ENCODE measurements at places on chromosomes 1 and 21. TPM values are rescaled to one million over a fixed set of nuclear protein-coding genes. Genes with fewer than 3 reads are reported as not detected.
A peak's percentile ranks its signal among the peaks of the same experiment; 100 is the strongest.

GRCh38 chr1:181768930-181769280 is 285.6 kb downstream of the CACNA1E start:
- DNase-seq = no peak

DNA sequence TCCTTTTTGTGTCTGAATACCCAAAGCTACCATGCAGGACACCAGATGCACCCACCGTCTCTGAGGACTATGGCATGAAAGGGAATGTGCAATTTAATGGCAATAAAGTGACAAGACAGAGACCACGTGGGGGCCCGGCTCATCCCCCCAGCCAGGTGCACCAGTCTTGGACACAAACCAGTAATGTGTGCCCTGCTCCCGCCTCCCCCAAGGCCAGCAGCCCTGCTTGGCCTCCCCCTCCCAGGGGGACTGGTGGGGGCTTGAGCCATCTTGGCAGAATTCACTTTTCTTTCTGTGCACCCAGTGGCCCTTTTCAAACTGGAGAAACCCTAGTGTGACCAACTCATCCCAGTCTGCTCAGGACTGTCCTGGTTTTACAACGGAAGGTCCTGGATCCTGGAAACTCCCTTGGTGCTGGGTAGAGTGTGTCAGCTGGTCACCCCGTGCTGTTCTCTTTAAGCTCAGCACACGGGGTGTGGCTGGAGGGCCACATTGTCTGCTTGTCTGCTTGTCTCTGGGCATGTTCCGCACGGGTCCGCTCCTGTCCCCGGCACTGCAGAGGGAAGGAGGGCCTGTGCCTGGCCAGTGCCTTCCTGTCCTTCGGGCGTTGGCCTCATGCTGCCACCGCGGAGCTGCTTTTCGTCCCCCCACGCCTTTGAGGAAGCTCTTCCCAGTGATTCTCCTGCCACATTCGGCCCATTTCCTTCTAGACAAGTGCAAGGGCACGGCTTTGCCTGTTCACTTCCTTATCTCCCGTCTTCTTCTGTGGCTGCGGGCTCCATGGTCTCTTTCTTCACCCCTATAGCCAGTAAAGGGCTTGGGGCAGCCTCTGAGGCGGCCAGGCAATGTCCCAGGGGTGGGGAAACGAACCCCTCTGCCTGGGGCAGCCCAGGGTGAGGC is 45.8 kb upstream of the TTC34 start:
- DNase-seq = no peak

GRCh38 chr1:197526736-197527371 is 248.4 kb downstream of the DENND1B start:
- DNase-seq = no peak

DNA sequence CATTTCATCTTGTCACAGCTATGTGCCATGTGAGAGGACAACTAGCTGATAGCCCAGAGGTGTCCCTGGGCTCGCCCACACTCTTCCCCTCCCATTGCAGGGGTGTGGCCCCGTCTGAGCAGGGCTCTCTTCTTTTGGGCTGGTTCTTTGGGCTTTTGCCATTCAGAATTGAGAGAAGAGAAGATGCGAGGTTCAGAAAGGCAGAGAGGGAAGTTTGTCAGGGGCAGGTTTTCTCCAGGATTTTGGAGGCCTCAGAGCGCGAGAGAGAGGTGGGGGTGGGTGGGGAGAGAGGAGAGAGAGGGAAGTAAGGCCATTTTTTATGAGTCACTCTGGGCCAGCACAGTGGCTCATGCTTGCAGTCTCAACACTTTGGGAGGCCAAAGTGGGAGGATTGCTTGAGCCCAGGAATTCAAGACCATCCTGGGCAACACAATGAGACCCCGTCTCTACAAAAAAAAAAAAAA is 5.2 kb downstream of the IFI6 start:
- no peak for DNase-seq

DNA sequence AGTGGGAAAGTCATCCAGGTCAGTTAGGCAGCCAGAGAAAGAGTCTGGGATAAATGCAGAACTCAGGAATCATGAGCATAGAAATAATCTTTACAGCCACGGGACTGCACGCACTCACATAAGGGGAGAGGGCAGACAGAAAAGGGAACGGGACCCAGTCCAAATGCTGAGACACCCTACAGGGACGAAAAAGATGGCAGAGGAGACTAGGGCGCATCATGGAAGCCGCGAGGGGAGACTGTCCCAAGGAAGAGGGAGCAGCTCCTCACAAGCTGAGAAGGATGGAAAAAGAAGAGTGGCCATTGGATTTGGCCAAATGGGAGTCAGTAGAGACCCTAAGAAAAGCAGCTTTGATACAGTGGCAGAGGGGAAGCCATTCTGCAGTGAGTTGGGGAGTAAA is 102.9 kb upstream of the TLR5 start:
- DNase-seq = peak; percentile 13

The SFN gene
- total RNA-seq = 44.7 TPM

Measured in kidney (tissue), 22 donors.